ENCODE measurements at places on chromosomes 12 and 14. TPM values are rescaled to one million over a fixed set of nuclear protein-coding genes. Genes with fewer than 3 reads are reported as not detected.
A peak's percentile ranks its signal among the peaks of the same experiment; 100 is the strongest.

DNA sequence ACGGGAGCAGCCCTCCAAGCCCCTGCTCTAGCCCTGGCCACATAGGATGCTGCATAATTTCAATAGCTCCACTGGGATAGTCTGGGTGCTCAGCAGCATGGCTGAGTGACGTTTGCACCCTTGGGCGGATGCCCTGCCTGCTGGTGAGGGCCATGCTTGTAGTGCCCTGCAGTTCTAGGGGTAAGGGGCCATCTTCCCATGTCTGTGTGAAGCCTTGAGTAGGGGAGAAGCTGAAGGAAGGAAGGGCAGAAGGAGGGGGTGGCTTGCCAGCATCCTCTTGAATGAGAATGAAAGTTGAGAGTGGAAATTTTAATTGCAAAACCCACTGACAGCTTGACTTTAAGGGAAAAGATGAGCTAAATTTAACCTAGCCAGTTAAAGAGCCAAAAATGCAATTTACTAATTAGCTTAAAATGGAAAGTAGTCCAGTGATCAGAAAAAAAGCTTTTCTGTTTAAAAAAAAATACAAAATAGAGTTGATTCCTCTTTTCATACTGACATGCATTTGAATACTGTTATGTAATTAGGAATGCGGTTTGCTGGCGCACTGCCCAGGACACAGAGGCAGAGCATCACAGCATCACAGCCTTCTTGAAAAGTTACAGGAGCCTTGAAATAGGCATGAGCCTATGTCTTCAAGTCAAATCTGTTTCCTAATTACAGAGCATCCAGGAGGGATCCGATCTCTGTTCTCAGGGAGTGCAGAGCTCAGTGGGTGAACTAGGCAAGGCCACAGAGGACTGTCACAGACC lies 18.5 kb upstream of the EML1 start:
- peak; percentile 50 for DNase-seq

GRCh38 chr14:23348297-23348655 lies 4.4 kb downstream of the SLC22A17 start:
- DNase-seq: peak; percentile 38

- DNase-seq: no peak
These were observed 34.1 kb downstream of the ITGA7 start for GRCh38 chr12:55673638-55674037.

GRCh38 chr14:57987596-57988300 lies 121.9 kb upstream of the SLC35F4 start:
- peak; percentile 10 for DNase-seq

DNA sequence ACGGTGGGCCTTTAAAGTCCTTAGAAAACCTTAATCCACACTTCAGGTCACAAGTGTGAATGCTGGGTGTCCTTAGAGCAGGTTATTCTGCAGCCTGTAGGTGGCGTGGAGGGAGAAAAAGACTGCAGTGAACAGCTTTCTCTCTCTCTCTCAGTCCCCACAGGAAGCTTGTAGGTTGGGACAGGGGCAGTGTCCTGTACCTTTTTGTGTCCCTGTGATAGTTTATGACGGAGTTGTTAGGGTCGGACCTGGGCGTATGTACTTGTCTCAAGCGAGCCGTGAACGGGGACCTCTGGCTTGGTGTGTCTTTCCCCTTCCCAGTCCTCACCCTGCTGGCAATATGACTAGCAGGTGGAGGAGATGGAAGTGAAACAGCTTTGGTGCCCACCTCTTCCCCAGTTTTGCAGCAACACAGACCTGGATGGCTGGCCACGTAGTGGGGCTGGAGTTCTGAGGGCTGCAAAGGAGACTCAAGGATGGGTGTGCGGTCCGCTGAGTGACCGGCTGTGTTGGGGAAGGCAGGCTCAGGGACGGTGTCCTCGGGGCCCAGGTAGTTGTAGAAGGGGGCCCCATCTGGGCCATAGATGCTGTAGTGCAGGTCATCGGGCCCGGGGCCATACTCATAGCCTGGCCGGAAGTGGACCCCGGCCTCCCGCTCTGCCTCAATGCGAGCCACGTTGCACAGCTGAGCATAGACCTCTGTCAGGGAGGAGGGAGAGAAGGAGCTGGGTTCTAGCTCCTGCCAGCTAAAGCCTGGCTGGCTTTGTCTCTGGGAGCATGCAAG lies 8.9 kb downstream of the ISCA2 start:
- DNase-seq: peak; percentile 72

- peak; percentile 58 for DNase-seq
These were observed 27.4 kb downstream of the GALNT16 start for GRCh38 chr14:69287098-69288010.

DNA sequence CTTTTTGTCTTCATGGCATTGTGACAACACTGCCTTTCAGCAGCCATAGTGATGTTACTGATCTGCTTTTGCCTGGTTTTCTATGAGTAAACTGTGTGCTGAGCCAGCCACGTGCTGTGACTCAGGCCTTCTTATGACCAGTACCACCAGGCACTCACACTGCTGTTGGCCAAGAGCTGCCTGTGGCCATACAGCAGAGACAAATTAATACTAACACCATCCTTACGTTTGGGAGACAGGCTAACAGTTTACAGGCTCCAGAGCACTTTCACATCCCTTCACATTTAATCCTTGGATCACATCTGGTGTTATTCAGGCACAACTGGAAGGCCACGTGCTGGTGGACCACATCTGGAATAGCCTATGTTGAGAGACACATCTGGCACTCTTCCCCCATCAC lies 377.9 kb downstream of the CCDC91 start:
- DNase-seq: no peak

DNA sequence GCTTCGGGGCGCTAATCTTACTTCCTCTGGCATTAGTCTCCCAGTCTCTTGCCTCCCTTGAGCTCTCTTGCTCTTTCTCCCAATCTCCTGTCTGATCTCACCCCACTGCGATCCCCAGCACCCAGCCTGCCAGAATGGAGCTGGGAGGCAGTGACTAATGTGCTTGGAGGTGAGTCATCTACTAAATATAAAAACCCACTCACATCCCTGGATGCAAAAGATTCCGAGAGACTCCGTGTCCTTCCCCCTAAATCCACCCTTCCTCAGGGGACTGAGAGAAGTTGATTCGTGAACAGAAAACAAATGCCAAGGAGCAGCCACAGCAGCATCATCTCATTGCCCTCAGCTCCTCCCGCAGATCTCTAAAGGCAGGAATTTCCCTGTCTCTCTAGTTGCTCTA lies 45.7 kb upstream of the KCNA5 start:
- DNase-seq: no peak

DNA sequence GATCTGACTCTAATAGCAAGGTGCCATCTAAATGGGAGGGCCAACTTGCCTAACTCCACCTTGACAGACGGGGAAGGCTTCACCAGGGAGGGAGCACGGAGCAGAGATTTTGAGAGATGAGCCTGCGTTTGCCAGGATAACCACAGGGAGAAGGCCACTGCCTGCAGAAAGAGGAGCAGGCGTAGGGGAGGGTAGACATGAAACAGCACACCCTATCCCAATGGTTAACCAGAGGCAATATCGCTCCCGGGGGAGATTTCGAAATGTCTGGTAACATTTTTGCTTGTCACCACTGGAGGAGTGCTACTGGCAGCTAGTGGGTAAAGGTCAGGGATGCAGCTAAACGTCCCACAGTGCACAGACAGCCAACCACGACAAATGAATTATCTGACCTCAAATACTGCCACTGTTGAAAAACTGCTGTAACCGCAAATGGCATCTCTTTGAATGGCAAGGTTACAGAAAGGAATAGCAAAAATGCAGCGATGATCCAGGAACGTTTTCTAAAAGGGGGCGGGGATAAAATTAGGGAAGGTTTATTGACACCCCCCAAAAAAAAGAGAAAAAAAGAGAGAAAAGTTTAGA lies 126.0 kb upstream of the ATF7IP start:
- DNase-seq: peak; percentile 49

DNA sequence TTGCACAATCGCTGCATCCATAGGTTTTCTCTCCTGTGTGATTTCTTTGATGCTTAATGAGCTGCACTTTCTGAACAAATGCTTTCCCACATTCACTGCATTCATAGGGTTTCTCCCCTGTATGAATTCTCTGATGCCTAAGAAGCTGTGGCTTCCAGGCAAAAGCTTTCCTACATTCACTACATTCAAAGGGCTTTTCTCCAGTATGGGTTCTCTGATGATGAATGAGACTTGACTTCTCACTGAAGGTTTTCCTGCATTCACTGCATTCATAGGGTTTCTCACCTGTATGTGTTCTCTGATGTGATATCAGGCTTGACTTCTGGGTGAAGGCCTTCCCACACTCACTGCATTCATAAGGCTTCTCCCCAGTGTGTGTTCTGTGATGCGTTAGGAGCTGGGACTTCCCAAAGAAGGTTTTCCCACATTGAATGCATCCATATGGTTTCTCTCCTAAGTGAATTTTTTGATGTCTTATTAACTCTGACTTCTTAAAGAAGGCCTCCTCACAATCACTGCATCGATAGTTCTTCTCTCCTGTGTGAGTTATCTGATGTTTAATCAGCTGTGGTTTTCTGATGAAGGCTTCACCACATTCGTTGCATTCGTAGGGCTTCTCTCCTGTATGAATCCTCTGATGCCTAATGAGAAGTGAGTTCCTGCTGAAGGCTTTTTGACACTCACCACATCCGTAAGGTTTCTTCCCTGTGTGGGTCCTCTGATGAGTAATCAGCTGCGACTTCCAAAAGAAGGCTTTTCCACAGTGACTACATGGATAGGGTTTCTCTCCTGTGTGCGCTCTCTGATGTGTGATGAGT lies 30.3 kb downstream of the ZNF605 start:
- no peak for DNase-seq

DNA sequence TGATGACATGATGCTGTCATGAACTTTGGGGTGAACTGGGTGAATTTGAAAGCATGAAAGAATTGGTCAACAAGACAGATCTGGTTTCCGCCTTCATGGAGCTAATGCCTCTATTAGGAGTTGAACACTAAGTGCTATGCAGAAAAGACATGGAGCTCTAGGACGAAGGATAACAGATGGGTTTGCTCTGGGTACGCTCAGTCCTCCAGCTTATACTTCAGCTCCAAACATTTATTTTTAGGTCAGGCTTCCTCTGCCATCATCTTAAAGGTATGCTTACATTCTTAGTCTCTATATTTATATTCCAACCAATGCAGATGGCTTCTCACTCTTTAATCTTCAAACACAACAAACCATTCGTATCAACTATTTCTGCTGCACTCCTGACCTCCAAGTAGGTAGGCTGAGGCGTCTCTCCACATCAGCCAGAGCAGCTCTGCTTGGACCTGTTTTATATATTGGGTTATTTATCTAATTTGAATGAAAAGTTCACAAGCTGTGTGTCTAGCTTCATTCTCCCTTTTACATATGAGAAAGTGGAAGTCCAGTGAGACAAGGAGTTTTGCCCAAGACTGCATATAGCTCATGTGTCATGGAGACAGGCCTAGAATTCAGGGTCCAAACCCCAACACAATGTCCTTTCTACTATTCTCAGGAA lies 226.3 kb downstream of the SPTSSA start:
- no peak for DNase-seq

DNA sequence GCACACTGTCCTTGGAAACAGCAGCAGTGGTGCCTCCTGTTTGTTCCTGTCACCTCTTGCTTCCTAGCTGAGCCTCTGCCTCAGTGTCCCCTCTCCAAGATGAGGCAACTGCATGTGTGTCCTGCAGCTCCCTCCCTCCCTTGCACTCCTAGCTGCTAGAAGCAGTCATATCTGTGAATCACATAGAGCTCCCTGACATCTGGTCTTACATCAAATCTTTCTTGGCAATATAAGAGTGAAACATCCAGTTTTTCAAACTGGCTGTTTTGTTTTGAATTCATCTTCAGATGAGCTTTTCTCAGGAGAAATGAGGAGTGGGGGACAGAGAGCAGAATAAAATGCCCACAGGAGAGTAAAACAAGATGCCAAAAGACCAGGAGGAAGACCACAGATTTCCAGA lies 103.7 kb downstream of the VCPKMT start:
- no peak for DNase-seq

DNA sequence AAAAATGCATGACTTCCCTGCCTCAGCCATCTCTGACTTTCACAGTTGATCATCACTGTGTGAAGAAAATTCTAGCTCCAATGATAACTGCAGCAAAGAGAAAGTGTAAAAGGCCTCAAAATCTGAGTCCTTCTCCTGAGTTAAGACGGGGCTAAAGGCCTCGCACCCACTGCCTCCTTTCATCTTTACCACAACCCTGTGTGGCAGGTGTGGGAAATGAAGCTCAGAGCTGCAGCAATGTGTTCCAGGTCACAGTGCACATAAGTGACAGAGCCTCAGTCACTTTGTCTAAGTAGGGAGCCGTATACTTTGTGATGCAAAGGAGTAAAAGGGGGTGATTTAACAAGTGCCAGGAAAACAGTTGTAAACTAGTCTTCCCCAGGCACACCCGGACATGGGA lies 144.7 kb upstream of the TMCC3 start:
- DNase-seq: no peak

GRCh38 chr12:133165776-133166175 lies 15.5 kb upstream of the ZNF268 start:
- no peak for DNase-seq

GRCh38 chr12:68428724-68429501 lies 96.8 kb upstream of the MDM1 start:
- DNase-seq: no peak

DNA sequence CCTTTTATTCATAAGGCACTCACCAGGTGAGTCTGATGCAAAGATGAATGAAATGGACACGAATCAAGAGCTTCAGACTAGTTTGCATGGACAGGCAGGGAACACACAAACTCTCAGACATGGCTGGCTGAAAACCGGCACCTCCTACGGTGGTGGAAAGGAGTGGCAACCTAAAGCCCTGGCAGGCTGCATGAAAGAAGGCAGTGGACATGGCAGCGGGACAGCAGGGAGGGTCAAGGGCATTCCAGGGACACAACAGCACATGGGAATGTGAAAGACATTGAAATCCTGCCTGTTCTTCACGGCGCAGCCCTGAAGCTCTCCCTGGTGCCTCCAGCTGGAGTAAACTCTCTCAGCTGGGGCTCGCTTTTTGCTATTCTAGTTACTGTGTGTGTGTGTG lies 16.6 kb upstream of the LRTM2 start:
- DNase-seq: peak; percentile 29

DNA sequence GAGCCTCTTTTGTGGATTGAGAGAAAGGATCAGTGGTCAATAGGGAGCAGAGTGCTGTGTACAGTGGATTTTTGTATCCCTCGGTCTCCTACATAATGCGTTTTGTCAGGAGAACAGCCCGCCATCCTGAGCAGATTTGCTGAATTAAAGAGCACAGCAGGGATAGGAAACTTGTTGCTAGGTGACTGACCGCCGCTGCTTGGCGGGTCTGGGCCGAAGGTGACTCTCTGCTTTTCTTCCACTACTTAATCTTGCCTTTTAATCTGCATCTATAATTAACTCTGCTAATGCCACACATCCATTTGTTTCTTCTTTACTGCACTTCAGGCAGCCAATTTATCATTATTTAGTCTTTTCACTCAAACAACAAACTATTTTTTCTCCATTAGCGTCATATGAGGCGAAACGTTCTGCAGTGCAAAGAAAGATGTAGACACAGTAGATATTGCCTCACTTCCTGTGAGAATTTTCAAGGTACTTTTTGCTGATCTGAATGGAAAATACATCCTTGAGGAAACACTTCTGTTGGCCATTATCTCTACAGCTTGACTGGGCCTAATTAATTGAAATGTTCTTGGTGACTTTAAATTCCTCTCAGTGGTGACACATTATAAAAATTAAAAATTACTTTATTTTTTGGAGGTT lies 108.0 kb downstream of the PPM1A start:
- DNase-seq: peak; percentile 34

- DNase-seq: no peak
These were observed 1.6 kb upstream of the DGKA start for GRCh38 chr12:55929306-55929791.

The DCN gene
- 0.22 TPM for total RNA-seq

The RPL10L gene
- not detected for total RNA-seq

The APOF gene
- total RNA-seq: not detected

The PTPRO gene
- not detected for total RNA-seq

The IFNG-AS1 gene
- total RNA-seq: not detected

The ZNF605 gene
- total RNA-seq: 11.0 TPM

The GEMIN2 gene
- 49.5 TPM for total RNA-seq

The C12orf54 gene
- total RNA-seq: not detected

The RNU4-1 gene
- under 0.01 TPM for total RNA-seq

Data from H7 (cell line).